ENCODE measurements at places on chromosomes 3 and 15.

DNA sequence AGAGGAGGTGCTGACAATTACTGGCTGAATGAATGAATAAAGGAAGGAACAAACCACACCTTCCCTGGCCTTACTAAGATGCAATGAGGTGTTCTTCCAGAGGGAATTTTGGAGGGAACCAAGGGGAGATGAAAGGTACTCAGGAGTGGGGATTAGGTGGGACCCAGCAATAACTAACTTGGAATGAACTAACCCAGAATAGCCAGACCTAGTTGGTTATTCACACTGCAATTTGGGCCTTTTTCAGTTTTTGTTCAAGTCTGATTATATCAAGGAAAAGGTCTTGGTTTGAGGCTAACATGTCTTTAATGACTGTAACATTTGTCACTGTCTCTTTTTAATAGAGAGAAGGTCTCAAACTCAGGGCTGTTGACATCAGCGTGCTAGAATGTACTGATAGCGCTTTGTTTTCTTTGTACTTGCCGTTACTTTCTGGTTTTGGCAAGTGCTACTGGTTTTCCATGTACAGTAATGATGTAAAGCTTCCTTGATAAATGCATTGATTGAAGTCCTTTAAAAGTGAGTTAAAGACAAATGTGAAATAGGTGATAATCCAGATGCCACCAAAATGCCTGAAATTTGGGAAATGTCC, 3.2 kb upstream of the PLXND1 start:
- no peak for DNase-seq

GRCh38 chr3:138867996-138868395, 33.3 kb upstream of the PIK3CB start:
- DNase-seq: no peak

- peak; percentile 66 for DNase-seq
These were observed 61.3 kb upstream of the ACKR4 start for GRCh38 chr3:132535575-132536441.

- DNase-seq: no peak
These were observed 991.8 kb downstream of the GBE1 start for GRCh38 chr3:80769683-80770082.

DNA sequence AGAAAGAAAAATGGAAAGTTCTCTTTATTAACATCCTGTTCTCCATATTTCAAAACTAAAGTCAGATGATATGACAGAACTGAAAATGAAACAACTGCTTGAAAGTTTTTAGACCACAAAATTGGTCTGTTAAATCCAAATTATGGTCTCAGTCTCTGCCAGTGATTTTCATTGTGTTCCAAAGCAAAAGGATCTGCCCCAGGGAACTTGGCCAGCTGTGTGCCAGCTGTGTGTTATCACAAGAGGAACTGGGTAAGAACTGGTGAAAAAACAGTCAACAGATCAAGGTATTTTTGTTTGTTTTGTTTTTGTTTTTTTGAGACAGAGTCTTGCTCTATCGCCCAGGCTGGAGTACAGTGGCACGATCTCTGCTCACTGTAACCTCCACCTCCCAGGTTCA, 323.3 kb downstream of the CTNNB1 start:
- no peak for DNase-seq

- no peak for DNase-seq
These were observed 88.8 kb downstream of the IGSF11 start for GRCh38 chr3:118945834-118946233.

DNA sequence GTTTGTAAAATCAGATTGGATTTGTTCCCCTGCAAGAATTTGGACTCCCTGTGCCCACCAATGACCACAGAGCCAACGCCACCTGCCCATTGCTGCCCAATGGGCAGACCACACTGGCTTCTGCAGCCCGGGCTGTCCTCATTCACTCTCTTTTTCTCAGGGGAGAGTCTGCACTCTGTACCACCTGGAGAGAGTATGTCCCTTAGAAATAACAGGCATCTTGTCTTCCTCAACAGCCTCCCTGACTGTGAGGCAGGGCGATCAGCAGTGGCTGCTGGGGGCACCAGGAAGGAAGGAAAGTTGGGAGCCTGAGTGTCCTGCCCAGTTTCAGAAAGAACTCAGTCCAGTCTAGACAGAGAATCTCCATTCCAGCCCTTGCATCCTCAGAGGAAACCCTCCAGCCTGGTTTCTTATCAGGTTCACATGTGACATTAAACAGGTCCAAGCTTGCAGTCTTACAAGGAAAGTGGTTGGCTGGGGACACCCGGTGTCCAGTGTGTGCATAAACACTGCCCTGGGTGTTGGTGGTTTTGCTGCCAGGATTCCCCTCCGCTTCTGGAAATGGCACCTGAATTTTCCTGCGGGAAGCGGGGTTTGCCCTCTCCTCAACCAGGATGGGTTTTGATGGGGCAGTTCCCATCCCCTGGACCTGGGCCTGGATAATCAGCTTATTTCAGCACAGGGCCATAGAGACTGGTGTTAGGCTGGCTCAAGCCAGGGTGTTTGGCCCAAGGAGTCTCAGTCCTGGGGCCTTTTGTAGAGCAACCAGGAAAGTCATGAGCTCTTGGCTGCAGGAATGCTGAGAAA, 37.2 kb downstream of the SSUH2 start:
- peak; percentile 86 for DNase-seq

GRCh38 chr3:169634618-169635236, 28.8 kb downstream of the MECOM start:
- DNase-seq: no peak

- no peak for DNase-seq
These were observed 27.2 kb downstream of the USP3 start for GRCh38 chr15:63531586-63531985.

GRCh38 chr15:29331071-29331470, 61.4 kb upstream of the NSMCE3 start:
- no peak for DNase-seq
